ENCODE measurements at places on chromosomes 11 and 22.

DNA sequence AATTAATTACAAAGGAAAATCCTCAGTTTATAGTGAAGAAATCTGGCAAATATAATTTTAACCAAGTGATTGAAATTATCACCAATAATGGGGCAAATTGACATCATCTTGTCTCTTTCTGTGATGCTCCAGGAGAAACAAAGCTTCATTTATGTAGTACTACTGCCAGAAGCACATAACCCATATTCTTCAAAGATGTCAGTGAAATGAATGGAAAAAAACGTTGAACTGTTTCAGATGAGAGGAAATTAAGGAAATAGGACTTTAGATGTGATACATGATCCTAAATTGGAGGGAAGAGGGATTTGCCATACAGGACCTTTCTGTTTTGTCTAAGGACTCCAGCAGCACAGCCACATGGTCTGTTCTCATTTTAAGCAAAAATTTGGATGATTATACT, 57.6 kb downstream of the PPP6R3 start:
- DNase-seq: no peak

GRCh38 chr11:108727665-108728064, 62.8 kb downstream of the DDX10 start:
- DNase-seq: no peak

GRCh38 chr11:77031599-77031998, 2.6 kb upstream of the B3GNT6 start:
- no peak for DNase-seq

GRCh38 chr11:128766591-128767081, 72.8 kb downstream of the FLI1 start:
- DNase-seq: no peak

- no peak for DNase-seq
These were observed 5.5 kb upstream of the SHISA8 start for GRCh38 chr22:41920271-41920976.

DNA sequence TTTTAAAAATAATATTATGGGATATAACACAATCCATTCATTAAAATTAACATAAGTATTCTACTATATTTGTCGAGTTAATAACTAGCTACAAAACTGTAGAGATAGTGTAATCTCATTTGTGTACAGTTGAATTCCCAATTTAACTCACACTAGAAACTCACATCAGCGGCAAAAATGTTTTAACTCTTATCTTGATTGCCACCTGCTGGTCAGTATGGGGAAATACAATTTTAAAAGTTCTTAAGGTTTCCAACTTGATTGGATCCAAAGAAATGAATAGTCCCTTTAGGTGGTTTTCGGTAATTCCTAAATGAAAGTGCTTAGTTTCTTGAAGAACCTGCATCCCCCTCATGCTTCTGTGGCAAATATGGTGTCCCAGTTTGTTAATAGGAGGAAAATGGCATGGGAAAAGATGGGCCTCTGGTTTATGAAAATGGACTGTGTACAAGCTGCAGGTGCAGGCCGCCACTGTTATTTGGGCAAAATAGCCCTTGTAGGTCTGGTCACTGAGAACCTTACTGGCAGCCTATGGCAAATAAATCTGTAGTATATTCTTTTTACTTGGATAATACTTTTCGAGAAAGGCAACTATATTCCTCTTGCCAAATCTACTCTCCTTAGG, 33.7 kb upstream of the SLC17A6 start:
- DNase-seq: peak; percentile 4

- DNase-seq: no peak
These were observed 708.0 kb upstream of the ARHGAP42 start for GRCh38 chr11:99979042-99979441.

- no peak for DNase-seq
These were observed 393.5 kb downstream of the JRKL start for GRCh38 chr11:96783311-96783710.

- no peak for DNase-seq
These were observed 21.3 kb upstream of the CWF19L2 start for GRCh38 chr11:107478922-107479321.

DNA sequence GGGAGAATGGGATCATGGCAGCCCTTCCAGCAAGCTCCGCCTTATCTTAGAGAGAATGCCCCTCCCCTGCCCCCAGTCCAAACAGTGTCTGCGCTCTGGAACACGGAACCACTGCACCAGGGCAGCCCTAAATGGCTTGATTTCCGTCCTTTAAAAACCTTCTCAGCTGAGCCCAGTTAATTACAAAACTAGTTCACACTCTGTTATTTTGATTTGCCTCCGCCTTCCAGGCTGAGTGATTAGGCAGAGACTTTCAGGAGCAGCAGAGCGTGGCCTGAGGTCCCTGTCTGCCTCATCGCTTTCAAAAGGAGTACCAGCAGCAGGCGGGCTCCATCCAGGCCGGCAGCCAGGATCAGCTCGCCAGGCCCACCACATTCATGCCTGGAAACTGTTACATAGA, 313.0 kb downstream of the BRD1 start:
- no peak for DNase-seq

DNA sequence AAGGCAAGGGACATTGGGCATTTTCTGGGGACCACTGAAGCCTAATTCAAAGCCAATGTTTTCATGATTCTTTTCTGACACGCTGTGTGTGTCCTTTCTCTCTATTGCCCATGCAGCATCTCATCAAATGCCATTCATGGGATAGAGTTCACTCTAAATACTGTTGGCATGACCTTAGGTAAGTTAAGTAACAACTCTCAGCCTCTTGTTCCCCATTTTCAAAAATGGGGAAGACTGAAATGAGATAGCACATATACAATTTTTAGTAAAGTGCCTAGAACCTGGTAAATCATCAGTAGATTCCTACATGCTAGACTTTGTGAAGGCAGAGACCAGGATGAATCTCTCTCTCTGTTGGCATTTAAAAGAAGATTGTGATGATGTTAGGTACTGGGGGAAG, 12.7 kb upstream of the OR52K2 start:
- no peak for DNase-seq

DNA sequence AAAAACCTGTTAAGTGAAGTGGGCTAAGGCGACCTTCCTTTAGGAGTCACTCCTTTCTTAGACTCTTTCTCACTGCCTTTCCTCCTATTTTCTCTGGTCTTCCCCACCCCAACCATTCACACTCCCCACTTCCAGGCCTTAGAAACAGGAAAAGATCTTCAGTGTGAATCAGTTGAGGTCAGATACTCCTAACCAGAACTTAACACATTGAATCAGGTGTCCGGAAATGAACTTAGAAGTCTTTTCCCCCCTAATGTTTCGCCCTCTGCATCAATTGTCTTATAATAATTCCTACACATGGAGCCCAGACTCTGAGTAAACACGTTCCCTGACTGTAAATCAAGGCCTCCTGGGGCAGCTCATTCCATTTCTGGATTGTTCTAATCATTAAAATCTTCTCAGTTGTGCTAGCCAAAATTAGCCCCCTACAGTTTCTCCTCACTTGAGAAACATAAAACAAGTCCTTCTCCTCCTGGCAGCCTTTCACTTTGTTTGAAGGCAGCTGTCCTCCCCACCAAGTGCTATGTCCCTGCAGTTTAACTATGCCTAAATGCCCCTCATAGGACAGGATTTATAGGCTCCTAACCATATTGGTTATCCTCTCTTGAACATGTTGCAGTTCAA, 32.7 kb upstream of the USP47 start:
- no peak for DNase-seq

GRCh38 chr11:27777033-27777432, 76.8 kb upstream of the BDNF start:
- no peak for DNase-seq

DNA sequence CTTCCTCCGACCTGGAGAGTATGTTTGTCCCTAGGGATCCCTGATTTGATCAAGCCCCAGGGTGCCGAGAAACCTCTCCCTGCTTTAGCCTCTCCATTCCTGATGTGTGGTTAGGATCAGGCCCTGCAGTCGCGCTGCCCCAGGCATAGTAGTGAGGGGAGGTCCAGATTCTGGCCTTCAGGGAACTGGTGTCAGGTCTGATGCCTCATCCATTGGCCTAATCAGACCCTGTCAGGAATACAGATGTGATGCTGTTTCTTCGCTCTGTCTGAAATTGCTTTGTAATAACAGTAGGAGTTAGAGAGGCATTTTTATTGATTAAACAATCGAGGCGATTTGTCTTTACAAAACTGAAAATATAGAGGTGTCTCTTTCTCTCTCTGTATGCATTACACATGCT, 75.2 kb downstream of the GRIK4 start:
- no peak for DNase-seq

GRCh38 chr22:25497716-25498115, 66.8 kb upstream of the GRK3 start:
- DNase-seq: no peak

GRCh38 chr11:43542750-43543712, 137.5 kb upstream of the HSD17B12 start:
- no peak for DNase-seq

DNA sequence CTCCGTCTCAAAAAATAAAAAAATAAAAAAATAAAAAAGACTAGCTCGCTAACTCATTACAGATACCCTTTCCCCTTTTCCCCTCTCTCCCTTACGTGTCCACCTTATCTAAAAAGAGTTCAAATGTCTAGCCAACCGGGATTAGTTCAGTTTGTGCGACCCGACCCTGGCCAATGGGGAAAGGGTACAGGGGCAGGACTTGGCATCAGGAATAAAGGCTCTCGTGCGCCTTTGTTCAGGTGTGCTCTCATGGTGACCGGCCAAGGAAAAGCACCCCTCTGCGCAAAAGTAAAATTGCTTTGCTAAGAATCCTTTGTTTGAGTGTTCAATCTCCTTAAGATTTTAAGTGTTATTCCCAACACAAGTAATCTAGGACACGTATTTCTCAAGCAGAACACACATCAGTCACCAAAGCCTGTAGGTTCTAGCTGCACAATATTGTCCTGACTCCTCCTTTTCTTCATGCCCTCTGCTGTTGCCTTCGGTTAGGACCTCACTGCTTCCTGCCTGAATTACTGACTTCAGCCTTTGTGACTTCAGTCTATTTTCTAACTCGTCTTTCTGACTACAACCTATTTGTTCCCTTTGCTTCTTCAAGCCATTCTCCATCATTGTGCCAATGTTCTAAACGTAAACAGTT, 20.7 kb upstream of the CECR2 start:
- no peak for DNase-seq

GRCh38 chr11:88098289-88098688, 77.0 kb downstream of the RAB38 start:
- DNase-seq: no peak

DNA sequence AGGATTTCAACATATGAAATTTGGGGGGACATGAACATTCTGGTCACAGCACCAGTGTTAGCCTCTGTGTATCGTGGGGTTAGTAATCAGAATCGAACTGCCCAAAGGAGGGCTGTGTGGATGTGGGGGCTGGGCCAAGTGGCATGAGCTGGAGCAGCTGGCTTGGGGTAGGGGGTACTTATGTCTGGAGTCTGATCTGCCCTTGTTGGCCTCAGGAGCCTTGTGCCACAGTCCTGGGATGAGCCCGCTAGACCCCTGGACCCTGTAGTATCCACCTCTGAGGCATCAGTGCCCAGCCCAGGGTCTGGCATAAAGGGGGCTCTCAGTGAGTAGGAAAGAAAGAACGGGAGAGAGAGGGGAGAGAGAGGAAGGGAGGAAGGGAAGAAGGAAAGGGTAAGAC, 67.3 kb downstream of the LRRC32 start:
- DNase-seq: no peak

DNA sequence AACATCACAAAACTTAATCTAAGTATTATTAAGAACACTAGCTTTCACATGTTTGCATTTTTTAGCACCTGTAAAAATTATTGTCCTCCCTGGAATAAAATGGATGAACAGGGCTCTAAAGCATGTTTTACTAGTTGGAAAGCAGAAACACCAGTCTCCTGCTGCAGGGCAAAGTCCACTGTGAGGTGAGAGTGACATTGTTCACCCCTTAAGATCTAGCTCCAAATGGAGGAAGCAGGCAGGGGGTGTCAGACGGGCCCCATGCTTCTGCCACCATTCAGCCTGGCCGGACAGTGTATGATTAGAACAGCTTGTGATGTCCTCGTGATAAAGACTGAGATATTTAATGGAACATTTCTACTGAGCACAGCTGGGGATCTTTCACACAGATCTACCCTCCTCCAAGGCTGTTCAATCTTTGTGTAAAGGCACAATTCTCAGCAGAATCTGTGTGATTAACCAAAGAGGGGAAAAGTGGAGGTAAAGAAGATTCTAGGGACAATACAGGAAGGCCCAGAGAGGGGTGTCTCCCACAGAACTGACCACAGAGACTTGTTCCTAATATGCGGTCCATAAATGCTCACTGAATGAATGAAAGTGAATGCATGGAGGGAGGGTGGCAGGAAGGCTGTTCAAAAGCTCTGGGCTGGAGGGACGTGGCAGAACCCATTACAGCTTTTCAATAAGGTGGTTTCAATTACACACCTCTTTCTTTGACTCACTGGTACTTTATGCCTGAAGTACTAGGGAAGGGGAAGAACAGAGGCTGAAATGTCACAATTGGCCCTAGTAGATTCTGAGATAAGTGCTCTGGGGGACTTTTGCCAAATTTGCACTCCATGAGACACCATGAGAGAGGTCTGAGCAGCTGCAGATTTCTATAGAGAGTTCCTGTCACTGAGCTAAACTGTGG, 239.1 kb upstream of the ARHGAP20 start:
- no peak for DNase-seq

GRCh38 chr11:68927280-68928135, 23.8 kb downstream of the IGHMBP2 start:
- no peak for DNase-seq

- no peak for DNase-seq
These were observed 65.6 kb downstream of the CCDC81 start for GRCh38 chr11:86440305-86440716.

All from HFFc6 (cell line).